ENCODE measurements at places on chromosomes 6 and 20.

- DNase-seq = peak; percentile 26
Observed at GRCh38 chr6:163459536-163459935, 45.0 kb downstream of the QKI start.

DNA sequence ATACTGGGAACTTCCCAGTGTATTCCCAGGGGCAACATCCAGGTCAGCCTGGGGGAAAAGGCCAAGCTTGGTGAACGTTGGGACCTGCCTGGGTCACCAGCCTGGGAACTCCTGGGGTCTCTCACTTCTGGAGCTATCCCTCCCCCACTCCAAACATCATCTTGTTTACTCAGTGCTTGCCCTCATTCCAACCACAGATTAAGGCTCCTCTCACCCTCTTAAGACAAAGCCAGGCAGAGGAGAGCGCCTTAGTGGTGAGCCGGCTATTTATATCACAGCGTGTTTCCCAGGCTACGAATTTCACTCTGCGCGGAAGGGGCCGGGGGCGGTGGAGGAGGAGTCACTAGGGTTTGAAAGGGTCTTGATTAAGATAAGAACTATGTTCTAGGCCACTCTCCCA is 12.1 kb downstream of the PRPH2 start:
- DNase-seq = no peak

GRCh38 chr6:27757307-27757706 is 154.9 kb downstream of the OR2B2 start:
- peak; percentile 51 for DNase-seq

GRCh38 chr6:84773133-84773430 is 8.7 kb upstream of the TBX18 start:
- DNase-seq = no peak

- no peak for DNase-seq
Observed at GRCh38 chr6:165049362-165049761, 260.0 kb downstream of the C6orf118 start.

DNA sequence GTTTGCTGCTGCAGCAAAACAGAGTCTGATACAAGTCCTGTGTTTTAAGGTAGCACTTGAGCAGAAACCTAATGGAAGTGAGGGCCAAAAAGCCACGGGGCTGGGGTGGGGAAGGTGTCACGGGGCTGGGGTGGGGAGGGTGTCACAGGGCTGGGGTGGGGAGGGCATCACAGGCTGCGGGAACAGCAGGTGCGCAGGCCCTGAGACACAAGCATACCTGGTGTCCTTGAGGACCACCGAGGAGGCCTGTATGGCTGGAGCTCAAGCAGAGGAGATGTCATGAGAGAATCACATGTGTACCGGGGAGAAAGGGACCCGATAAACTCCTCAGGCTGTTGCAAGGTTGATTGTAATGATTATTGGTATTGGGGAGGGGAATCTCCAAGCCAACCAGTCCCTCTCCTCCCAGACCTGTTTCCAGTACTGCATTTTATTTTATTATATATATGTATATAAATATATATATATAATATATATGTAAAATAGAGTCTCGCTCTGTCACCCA is 13.6 kb upstream of the SPO11 start:
- DNase-seq = no peak

DNA sequence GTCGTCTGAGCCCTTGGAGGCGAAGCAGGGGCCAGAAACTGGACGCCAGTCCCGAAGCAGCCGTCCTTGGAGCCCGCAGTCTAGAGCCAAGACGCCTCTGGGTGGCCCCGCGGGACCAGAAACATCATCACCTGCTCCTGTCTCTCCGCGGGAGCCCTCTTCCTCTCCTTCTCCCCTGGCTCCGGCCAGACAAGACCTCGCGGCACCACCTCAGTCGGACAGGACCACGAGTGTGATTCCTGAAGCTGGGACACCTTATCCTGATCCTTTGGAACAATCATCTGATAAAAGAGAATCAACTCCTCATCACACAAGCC is 416 bp downstream of the RSPH4A start:
- no peak for DNase-seq

DNA sequence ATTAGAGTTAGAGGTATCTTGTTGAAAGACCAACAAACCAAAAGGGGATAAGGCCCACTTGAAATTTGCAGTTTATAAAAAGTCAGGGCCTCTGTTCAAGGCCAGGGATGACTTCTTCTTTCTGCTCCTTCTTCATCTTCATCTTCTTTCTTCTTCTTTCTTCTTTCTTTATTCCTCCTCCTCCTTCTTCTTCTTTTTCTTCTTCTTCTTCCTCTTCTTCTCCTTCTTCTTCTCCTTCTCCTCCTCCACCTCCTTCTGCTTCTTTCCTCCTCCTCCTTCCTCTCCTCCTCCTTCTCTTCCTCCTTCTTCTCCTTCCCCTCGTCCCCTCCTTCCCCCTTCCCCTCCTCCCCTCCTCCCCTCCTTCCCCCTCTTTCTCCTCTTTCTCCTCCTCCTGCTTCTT is 18.4 kb upstream of the ZNF292 start:
- no peak for DNase-seq

GRCh38 chr6:21864206-21864605 is 270.7 kb downstream of the SOX4 start:
- DNase-seq = no peak

GRCh38 chr6:168496997-168497331 is 56.0 kb downstream of the SMOC2 start:
- DNase-seq = no peak

GRCh38 chr20:24236201-24236600 is 233.2 kb upstream of the SYNDIG1 start:
- DNase-seq = no peak

- DNase-seq = no peak
Observed at GRCh38 chr20:33668466-33669155, 1.9 kb downstream of the ACTL10 start.

GRCh38 chr6:31652925-31653724 is 664 bp upstream of the BAG6 start:
- DNase-seq = no peak

- no peak for DNase-seq
Observed at GRCh38 chr6:2124260-2124709, 121.1 kb downstream of the GMDS start.

GRCh38 chr6:3176562-3177355 is 19.4 kb upstream of the TUBB2A start:
- no peak for DNase-seq

DNA sequence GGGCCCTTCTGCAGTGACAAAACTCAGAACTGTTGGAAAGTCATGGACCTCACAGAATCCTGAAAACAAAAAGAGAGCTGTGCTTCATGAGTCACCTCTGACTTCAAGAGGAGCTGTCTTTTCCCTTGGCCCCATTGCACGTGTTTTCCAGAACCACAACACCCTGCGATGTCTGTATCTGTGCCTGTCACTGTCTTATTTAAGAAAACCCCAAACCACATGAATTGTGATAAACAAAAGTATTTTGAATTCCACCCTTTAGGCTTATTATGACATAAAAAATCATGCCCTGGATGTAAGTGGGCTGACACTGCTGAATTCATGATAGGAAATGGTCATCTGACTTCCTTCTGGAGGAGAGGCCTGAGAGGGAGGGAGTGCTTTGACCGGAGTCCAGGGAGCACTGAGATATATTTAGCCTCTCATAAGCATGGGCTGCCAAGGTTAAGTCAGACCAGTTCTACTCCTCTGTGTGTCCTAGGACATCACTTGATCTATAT is 96.4 kb upstream of the DUSP22 start:
- DNase-seq = peak; percentile 47

- no peak for DNase-seq
Observed at GRCh38 chr20:41234546-41234945, 83.0 kb downstream of the ZHX3 start.

- no peak for DNase-seq
Observed at GRCh38 chr6:7728855-7729590, 3.1 kb downstream of the BMP6 start.

- DNase-seq = no peak
Observed at GRCh38 chr20:62692176-62692575, 16.5 kb upstream of the NTSR1 start.

GRCh38 chr20:15692570-15692969 is 880.7 kb downstream of the KIF16B start:
- DNase-seq = no peak

DNA sequence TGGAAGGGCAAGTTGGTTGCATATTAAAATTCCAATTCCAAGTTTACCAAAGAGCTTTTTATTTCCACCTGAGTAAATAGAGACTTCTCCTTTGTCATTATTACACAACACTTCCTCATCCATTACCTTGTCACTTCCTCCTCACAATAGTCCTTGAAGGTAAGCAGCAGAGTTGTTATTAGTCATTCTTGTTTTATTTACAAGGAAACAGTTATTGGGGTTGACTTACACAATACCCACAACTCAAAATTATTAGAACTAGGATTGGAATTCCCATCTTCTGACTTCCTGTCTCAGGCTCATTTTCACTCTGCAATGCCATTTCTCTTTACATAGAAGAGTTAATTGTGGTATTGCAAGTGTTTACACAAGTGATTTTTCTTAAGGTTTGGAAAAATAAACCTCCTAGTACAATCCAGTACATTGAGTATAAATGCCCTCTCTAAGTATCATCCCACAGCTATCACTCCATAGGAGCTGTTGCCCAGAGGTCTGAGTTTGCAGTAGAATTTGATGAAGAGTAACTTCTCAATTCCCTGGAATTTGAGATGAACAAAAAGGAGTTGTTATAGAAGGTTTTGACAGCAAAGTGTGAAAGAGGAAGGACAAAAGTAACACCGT is 28.9 kb upstream of the MTRF1L start:
- no peak for DNase-seq

- DNase-seq = no peak
Observed at GRCh38 chr6:41553405-41553999, 7.3 kb downstream of the FOXP4 start.

GRCh38 chr20:57570145-57570850 is 9.4 kb downstream of the PCK1 start:
- no peak for DNase-seq

DNA sequence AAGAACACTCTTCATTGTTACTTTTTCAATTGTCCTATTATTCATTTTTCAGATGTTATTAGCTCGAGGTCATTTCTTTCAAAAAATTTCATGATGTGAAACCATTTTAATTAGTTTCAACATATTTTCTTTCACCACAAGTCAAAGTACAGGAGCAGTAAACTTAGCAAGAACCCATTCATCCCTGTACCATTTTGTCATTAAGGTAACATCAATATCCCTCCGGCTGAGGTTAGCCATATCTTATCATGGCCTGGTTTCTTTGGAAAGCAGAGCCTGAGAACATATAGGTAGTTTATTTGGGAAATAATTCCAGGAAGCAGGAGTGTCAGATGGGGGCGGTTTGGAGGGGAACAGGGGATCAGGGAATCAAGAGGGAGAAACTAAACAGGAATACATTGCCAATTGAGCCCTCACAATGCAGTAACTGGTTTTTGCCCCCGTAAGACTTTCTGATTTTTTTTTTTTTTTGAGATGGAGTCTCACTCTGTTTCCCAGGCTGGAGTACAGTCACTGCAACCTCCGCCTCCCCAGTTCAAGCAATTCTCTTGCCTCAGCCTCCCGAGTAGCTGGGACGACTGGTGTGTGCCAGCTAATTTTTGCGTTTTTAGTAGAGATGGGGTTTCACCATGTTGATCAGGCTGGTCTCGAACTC is 83.7 kb downstream of the MKKS start:
- DNase-seq = no peak

- no peak for DNase-seq
Observed at GRCh38 chr6:28968476-28968875, 36.6 kb downstream of the ZNF311 start.

- DNase-seq = no peak
Observed at GRCh38 chr6:75331151-75331550, 46.6 kb upstream of the TMEM30A start.

DNA sequence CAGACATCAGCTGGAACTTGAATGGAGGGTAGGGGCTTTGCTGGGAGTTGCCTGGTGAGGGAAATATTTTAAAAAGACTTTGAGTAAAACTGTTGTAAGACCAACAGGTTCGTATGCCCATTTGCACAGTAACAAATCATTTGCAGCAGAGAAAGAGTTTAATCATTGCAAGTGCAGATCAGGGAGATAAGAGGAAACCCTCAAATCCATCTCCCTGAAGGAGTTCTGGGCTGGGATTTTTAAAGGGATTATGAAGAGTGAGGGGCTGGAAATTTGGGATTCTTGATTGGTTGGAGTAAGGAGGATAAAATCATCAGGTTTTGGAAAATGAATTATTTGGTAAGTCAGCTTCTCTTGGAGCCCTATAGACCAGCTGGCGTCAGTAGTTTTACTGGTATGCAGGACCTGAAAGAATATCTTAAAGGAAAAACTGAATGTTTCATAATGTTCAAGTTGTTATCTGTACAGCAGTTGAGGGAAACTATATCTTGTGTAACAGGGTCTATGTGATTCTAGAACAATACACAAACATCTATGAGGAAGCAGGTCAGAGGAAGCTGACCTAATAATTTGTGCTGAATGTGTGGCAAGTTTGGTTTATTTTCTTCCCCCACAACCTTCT is 295.5 kb downstream of the PLCB1 start:
- no peak for DNase-seq

DNA sequence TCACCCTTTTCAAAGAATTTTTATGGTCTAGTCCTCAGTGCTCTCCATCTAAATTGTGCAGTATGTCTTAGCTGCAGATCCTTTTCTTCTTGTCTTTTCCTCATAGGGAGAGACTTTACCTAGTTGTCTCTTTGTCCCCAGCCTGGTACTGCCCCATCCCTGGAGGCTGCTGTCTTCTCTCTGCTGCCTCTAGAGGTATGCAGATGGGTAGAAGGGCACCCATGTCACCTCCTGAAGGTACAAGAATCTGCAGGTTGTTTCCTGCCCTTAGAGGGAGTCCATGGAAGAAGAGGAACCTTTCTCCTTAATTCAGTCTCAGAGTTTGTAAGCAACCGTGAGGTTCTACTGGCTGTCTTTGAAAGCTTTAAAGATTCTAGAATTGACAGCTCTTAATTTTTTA is 39.1 kb downstream of the MCM8 start:
- no peak for DNase-seq

- DNase-seq = no peak
Observed at GRCh38 chr6:14453712-14454472, 336.3 kb downstream of the CD83 start.

DNA sequence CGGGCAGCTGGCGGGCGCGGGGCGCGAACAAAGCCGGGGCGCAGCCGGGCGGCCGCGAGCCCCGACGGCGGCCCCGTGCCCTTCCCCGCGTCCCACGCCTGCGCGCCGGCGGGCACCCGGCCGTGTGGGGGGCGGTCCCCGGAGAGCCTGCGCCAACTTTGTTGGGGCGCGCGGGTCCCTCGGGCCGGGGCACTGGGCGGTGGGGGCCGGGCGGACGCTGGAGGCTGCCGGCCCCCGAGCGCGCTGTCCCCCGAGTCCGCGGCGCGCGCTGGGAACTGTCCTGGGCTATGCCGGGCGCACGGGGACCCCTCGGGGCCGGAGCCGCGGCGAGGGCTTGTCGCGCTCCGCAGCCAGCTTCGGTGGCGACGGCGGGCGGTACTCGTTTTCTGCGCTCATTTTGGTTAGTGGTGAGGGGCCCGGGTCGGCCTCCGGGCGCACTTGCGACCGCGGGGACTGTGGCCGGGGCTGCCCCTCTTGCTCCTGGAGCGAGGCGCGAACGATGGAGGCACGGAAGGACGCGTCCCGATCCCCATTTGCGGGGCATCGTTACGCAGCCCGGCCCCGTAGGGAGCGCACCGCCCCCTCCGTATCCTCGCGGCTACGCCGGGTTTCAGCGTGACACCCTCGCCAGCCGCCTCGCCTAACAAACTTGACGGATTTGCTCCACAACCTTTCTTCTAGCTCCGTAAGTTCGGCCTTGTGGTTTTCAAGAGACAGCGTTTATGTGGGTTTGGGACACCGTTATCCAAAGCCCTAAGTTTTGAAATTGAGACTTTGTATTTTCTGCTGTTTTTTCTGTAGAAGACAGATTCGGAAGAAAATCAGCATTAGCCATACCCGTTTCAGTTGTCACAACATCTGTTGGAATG is 622 bp downstream of the SS18L1 start:
- peak; percentile 50 for DNase-seq
